Cortex of kidney (tissue), 1 donor: ENCODE measurements at places on chromosomes 6 and 20.

DNA sequence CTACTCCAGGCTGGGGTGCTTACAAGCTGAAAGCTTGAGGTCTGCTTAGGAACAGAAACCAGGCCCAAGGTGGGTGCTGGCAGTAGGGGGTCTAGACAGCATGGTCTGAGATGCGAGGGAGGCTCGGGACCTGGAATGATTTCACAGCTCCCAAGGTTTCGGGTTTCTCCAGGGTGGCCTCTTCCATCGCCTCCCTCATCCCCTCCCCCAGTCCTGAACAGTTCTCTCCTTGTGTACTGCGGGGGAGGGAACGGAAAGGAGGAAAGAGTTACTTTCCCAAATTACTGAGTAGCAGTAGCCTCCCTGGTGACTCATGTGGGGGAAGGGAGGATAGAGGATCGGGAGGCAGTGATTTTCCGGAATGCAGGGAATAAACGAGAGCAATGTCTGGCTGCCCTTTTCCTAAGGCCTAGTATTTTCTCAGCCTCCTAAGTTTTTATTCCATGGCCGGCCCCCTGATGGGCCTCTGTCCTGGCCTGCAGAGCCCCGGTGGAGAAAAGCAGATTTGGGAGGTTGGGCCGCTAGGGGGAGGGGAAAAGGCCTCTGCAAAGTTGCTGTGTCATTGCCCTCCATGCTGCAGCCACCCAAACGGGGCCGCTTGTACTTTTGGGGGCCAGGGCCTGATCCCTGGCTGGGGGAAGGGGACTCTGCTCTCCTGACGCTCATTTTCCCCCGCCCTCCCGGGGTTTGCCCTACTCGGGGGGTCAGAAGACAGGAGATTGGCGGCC, 1.5 kb downstream of the BRD2 start:
- no peak for DNase-seq

GRCh38 chr6:31799781-31800180, 4.2 kb upstream of the VARS1 start:
- no peak for DNase-seq

DNA sequence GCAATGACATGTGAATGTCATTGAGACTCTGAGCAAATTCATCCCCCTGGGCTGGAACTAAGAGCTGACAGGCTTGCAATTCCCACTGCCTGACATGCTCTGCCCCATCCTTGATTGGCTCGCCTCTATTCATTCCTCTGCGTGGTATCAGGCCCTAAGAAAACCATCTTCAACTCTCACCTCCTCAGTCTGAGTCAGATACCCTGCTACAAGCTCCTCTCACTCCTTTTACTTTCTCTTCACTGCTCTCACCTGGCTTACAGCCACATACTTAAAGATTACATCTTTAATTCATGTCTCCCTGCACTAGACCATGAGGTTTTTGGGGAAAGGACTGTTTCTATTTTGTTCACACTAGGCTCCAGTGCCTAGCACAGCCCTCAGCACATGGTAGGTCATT, 131.6 kb downstream of the KIF6 start:
- no peak for DNase-seq

- no peak for DNase-seq
These were observed 1288.6 kb upstream of the CITED2 start for GRCh38 chr6:140663094-140663493.

DNA sequence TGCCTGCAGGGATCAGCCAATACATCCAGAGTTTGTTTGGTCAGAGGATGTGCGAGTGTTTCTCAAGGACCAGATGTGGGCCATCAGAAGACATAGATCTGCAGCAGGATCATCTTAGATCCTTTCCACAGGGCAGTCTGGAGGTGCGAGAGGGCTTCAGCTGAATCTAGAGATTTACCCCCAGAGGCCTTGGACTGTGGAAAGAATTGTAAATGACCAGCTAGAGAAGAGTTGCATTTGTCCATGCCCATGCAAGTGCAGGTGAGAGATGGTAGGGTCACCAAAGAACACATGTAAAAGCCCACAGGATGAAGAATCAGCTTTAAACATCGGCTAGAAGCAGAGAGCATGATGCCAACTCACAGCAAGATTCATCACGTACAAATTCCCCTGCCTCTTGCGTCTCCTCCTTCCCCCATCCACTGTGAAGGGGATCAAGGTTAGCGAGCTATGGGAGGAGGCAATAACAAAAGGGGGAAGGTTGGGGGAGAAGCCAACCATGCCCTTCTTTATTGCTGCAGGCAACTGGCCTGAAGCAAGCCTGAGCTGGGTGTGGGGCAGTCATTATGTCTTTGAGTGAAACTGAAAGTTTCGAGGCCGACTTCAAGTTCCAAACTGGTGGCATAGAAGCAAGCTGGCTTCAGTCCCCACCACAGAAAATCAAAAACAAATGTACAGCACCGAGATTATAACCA, 83.5 kb downstream of the SCML4 start:
- no peak for DNase-seq

DNA sequence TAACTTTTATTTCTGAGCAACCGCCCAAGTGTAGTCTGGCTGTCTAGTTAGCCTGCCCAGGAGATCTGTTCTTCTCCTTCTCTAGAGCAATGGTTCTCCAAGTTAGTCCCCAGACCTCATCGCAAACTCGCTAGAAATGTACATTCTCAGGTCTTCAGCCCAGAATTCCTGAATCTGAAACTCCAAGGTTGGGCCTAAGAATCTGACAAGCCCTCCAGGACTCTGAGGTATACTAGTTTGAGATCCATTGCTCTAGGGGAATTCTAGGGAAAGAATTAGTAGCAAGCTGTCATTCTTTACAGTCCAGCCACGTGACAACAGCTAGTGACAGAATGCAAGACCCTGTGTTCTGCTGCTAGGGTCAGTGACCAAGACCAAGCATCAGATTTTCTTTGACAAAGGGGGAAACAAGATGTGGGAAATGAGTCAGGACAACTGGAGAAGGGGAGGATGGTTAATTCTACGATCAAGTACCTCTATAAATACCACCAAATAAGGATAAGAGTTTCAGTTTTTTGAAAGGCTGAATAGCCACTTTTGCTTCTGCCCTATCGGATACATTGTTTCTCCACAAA, 5.8 kb downstream of the UBE2V1 start:
- no peak for DNase-seq

DNA sequence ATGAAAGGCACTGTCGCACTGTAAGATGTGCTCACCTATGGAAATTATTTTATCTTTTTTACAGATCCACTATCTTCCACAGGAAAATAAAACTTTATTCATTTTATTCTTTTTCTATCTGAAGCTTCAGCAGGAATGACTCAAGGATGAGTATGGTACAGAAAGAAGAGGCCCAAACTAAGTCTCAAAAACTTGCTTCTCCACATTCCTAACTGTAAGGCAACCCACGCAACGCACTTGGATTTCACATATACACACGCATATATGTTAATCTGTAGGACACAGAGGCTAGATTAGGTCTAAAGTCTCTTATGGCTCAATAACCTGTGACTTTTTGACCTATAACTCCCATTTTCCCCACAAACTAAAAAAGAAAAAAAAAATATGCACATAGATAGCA, 81.9 kb downstream of the RALGAPA2 start:
- DNase-seq, result no peak

DNA sequence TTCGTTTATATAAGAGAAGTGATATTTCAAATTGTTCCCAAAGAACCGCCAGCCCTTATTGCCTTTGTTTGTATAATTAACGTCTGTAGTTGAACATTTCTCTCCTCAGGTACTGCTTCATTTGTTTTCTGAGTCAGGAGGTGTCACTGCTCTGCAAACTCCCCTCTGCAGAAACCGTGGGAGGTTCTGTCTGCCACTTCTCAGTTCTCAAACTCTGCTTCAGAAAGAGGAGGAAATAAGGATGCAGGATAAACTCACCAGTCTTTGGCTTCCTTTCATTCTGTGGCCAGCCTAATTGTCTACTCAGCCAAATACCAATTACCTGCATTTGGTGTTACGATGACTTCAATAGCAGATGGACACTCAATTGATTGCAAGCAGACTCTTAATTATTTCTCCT, 149.8 kb downstream of the PAK5 start:
- no peak for DNase-seq

DNA sequence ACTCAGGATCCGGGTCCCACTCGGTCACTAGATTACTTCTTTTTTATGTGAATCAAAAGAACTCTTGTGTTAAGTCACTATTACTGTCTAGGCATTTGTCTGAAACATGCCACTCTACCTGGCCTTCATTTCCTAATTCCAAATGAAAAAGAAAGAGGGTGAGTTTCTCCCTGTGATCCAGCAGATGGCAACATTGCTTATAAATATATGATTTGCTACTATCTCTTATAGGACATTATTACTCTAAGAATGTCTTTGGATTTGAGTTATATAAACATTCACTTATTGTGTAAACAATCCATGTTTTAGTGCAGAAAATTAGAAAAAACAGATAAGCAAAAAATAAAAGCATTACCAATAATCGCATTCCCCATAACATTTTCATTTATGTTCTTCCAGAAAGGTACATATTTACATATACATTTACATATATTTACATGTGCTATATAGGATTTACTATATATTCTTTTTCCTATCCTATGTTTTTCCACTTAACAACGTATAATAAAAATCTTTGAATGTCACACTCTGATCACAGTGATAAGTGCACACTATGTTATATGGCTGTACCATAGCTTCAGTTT, 66.9 kb downstream of the FAXC start:
- DNase-seq, result no peak

DNA sequence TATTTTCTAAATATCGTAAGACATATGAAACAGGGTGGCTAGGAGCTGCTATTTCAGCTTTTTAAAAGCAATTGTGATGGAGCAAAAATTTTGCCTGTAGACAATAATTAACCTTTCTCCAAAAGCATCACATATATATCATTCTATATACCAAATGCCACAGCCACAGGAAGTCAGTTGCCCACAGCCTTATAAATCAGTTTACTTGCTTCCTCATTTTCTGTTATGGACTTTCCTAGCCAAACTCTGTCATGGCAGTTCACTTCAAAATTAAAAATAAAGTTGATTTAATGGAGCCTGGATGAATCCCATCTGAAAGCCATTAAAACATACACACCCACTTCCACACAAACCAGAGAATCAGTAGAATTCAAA, 93.4 kb upstream of the NHSL1 start:
- DNase-seq, result no peak

- no peak for DNase-seq
These were observed 2.9 kb downstream of the NRN1 start for GRCh38 chr6:6003621-6004366.

- no peak for DNase-seq
These were observed 10.0 kb upstream of the SMAP1 start for GRCh38 chr6:70657706-70658105.

DNA sequence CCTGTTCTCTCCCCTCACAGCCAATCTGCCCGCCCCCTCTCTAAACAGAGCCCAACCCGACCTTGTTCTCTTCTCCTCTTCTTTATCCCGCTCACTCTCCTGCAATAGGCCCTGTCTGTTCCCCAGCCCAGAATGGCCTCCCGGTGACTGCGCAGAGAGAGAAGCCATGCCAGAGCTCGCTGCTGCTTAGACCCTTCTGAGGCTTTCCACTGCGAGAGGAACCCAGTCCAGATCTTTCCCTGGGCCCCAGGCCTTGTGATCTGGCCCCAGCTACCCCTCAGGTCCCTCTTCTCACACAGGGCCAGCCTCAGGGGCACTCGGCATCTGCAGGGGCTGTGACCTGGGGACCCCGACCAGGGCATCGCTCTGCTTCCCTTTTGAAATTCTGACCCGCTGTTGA, 58.1 kb downstream of the TMEM242 start:
- no peak for DNase-seq

- no peak for DNase-seq
These were observed 656.1 kb downstream of the EPHA7 start for GRCh38 chr6:92763274-92763584.

DNA sequence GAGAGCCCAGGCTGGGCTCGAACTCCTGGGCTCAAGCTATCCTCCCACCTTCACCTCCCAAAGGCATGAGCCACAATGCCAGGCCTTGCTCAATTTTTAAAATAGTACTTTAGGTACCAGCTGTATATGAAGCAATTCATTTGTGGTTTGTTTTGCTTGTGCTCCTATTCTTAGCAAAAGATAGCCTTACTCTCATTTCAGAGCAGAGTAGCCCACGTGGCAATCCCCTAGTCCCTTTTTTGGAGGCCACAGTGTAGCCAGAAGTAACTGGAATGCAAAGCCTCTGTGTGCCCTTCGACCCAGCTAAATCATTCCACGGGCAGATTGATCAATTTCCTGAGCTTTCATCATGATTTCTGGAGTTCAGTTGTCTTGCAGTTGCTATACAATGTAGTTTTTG, 372.2 kb downstream of the NRN1 start:
- DNase-seq, result no peak

DNA sequence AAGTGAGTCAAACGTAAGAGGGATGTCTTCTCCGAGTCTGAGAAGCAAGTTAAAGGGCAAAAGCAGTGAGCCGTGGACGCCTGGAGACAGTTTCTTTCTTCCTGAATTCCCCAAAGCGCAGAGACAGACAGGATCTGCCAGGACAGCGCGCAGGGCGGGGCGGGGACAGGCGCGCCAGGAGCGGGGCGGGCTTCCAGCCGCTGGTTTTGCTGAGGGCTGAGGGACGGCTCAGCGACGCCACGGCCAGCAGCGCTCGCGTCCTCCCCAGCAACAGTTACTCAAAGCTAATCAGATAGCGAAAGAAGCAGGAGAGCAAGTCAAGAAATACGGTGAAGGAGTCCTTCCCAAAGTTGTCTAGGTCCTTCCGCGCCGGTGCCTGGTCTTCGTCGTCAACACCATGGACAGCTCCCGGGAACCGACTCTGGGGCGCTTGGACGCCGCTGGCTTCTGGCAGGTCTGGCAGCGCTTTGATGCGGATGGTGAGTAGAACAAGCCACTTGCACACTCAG, at the start of gene SCGN:
SCGN (plus strand) TSS at position 209 of the 509 bp plus-strand sequence; CDS start at position 398, 189 bp downstream.
- DNase-seq, result no peak

DNA sequence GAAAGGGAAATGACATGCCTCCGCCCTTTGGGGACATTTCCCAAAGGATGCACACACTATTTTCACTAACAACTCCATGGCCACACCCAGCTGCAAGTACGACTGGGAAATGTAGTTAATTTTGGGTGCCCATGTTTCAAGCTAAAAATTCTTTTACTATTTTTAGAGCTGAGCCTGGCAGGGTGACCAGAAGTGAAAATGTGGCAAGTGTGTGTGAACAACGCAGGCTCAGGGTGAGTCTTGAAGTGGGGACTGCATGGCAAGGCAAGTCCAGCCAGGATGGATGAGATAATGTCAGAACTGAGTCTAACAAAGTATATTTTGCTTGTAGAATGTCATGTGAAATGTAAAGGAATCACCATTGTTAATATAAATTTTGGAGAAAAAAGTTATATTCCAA, 17.0 kb upstream of the CD109 start:
- DNase-seq, result no peak

- no peak for DNase-seq
These were observed 165.2 kb downstream of the DLL1 start for GRCh38 chr6:170125456-170126300.
